ENCODE measurements at places on chromosomes 6 and 20.

GRCh38 chr6:158722176-158722729 is 72.4 kb downstream of the SYTL3 start:
- DNase-seq = no peak

DNA sequence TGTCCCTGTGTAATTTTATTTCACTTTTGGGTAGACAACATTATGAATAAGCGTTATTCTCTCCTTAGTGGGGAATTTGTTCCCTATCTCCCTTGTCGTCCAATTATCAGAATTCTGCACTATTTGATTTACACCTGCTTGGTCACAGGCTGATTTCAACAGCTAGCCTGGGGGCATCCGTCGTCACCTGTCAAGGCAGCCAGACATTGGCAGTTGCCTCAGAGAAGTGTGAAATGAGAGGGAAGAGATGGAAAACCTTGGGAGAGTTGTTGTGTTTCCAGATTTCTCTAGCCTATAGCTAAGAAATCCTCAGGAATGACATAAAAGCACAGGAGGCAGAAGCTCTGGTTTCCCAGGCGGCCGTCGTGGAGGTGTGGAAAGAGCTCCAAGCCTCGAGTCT is 891 bp upstream of the GHRH start:
- DNase-seq = no peak

- DNase-seq = no peak
These were observed 3.2 kb downstream of the SULF2 start for GRCh38 chr20:47782076-47782475.

GRCh38 chr20:5741089-5741488 is 9.1 kb upstream of the SHLD1 start:
- DNase-seq = no peak

- DNase-seq = no peak
These were observed 541.6 kb upstream of the CHD6 start for GRCh38 chr20:42159808-42160207.

DNA sequence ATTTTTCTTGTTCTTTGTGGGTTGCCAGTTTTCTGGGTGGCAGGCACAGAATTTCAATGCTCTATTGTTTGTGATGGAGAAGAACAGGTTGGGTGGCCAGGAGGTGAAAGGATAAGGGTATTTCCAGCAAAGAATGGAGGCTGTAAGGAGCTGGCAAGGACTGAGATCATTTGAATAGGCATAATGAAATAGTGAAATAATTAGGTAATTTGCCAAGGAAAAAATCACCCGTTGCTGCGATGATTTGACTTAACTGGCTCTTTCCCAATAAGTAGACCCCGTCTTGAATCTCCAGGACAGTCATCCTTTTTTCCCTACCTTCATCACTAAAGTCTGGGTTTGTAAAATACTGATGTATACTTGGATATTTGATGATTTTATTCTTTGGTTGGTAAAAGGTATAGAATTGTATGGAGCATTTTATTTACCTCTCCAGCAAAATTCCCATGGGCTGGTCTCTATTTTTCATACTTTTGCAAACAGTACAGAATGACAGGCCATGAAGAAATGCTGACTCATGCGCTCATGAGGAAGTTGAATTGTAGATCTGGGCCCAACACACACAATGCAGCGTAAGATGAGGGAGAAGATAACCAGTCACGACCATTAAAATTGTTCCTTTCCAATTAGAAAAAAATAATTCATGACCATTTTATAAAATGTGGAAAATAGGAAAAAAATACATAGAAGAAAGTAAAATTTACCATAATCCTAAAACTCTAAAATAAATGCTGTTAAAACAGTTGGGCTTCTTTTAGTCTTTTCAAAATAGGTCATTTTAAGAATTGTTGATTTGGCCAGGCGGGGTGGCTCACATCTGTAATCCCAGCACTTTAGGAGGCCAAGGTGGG is 2.4 kb upstream of the GCNT2 start:
- DNase-seq = peak; percentile 28

GRCh38 chr20:38685853-38686473 is 38.3 kb upstream of the SLC32A1 start:
- peak; percentile 75 for DNase-seq

GRCh38 chr20:40090236-40090635 is 598.8 kb downstream of the MAFB start:
- DNase-seq = peak; percentile 4

DNA sequence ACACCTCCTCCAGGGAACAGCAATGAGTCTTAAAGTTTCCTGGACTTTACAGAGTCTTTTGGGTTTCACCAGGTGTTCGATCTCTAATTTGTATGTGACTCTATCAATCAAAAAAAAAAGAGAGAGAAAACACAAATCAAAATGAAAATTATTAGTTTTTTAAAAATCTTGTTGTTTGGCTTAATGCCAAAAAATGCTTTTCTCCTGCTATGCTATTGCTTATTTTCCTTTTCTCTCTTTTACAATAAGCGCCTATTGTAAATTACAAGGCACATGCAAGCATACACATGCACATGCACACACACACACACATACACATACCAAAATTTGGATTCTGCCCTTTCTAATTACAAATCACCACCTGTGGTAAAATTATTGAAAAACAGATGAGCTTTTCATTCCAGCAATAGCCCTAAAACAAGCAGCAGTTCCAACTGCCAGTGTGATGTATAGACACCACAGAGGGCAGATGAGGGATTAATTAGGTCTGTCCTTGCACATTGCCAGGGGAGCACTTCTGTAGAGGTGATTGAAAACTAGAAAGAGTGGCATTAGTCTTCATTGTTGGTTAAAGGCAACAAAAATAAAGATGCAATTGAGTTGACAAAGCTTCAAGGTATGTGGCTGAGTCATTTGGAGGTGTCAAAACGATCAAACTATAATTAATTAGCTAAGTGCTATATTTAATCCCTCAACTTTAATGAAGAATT is 631.7 kb downstream of the TFAP2B start:
- DNase-seq = no peak

GRCh38 chr6:105170059-105170458 is 9.8 kb downstream of the POPDC3 start:
- DNase-seq = peak; percentile 72

GRCh38 chr6:148969603-148970061 is 222.8 kb downstream of the UST start:
- DNase-seq = no peak

GRCh38 chr20:41200446-41201202 is 63.3 kb downstream of the PLCG1 start:
- DNase-seq = no peak

DNA sequence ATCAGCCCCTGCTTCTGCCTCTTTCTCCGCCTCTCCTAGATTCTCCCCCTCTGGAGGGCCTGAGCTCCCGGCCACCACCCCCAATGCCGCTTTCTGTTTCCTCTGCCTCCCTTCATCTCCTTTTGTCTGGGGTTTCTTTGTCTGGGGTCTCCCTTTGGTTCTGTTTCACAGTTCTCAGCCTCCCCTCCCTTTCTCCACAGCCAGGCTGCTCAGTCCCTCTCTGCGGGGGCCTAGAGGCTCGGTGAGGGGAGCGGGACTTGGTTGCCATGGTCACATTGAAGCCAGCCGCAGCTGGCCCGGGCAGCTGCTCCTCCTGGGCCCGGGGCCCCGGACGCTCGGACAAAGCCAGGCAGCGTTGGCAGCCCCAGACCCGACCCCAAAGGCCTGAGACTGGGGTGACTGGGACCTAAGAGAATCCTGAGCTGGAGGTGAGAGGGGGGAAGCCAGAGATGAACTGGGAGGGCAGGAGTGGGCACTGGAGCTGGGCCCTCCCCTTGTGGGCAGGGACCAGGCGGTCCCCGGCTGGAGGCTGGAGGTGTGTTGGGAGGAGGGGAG is 3.5 kb upstream of the DDR1 start:
- no peak for DNase-seq

DNA sequence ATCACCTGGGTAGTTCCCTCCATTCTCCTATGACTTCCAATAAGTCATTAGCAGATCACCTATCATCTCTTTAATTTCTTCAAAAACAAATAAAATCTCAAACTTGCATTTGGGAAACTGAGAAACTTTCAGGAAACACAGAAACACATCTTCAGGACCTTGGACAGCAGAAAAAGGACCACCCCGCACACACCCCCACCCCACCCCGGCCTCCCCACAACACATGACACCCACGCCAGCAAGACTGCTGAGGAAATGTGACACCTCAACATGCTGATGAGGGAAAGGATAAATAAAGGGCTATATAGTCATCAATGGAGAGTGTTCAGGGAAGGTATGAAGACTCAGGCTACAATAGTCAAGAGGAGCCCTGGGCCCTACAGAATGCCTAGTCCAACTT is 15.6 kb upstream of the TRIM39 start:
- no peak for DNase-seq

DNA sequence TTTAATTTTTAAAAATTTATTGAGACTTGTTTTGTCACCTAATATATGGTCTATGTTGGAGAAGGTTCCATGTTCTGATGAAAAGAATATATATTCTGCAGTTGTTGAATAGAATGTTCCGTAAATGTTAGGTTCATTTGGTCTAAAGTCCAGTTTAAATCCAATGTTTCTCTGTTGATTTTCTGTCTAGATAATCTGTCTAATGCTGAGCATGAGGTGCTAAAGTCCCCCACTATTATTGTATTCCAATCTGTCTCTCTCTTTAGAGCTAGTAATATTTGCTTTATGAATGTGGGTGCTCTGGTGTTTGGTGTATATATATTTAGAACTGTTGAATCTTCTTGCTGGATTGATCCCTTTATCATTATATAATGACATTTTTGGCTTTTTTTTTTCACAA is 15.5 kb downstream of the TRIM15 start:
- no peak for DNase-seq

DNA sequence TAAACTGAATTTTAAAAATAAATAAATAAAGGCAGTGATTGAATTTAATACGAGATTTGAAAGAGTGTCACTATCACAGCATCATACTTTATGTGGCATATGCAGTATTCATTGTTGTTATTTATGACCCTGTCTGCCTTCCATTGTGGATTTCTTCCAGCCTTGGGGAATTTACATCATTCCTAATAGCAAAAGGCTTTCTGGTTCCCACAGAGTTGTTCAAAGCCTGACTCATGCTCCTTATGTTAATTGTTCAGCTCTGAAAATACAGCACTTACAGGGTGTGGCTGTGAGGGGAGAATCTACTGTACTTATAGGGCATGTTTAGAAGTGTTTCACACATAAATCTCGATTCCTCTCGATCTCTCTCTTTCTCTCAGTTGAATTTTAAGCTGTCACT is 54.4 kb downstream of the JAG1 start:
- peak; percentile 91 for DNase-seq

DNA sequence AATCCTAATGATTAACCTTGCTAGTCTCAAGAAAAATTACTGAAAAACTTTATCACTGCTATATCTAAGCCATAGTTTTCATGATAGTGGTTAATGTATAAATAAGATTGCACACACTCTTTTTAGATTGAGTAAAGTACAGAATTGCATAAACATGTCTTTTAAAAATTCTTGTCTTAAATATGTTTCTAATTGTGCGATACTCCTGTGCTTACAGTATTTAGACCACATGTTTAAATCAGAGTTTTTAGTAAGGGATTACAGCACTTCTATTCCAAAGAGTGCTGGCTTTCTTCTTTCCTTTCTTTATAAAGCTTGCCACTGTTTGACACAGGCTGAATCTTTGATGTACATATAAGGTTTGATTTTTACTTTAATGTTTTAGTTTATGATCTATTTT is 36.8 kb upstream of the RGS17 start:
- no peak for DNase-seq

All from foreskin fibroblast (primary cell).